ENCODE measurements at places on chromosomes 7 and 10.

GRCh38 chr7:40597517-40597916 is 462.7 kb downstream of the SUGCT start:
- no peak for ATAC-seq

- ATAC-seq = no peak
Measured at GRCh38 chr10:14327527-14327926, 3.2 kb downstream of the FRMD4A start.

DNA sequence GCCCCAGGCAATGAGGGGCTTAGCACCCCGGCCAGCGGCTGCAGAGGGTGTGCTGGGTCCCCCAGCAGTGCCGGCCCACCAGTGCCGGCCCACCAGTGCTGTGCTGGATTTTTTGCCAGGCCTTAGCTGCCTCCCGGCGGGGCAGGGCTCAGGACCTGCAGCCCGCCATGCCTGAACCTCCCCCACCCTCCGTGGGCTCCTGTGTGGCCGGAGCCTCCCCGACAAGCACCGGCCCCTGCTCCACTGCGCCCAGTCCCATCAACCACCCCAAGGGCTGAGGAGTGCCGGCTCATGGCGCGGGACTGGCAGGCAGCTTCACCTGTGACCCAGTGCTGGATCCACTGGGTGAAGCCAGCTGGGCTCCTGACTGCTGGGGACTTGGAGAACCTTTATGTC is 3.5 kb upstream of the ACSL5 start:
- ATAC-seq = no peak

- peak; percentile 30 for ATAC-seq
Measured at GRCh38 chr10:77501152-77501845, 136.3 kb downstream of the KCNMA1 start.

- no peak for ATAC-seq
Measured at GRCh38 chr7:123974326-123974908, 49.4 kb downstream of the SPAM1 start.

DNA sequence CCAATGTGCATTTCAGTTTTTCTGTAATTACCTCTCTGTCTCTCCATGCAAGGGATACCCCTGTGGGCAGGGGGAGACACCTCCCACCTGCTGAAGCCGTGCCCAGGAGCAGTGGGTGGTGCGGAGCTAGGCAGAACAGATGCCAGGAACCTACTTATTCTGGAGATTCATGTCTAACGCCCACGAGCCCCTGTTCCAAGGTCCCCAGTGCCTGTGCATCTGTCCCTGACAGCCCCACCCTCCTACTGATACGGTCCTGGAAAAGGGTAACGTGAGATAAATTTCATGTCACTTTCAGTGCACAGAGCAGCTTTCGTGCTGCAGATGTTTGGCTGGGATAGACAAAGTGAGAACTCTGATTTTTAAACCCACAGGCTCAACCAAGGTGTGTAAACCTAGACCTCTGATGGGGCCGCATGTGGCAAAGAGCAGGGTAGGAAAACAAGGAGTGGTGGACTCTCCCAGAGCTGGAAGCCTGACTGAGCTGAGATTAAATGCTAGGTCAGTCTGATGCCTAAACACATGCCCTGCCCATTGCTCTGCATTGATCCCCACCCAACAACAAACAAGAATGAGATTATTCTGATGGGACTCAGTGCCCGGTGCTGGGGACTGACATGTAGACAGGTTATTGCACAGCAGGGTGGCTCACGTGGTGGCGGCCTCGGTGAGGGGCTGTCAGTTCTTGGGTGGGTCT is 123.6 kb upstream of the GDF10 start:
- no peak for ATAC-seq

- no peak for ATAC-seq
Measured at GRCh38 chr10:123649676-123650075, 16.5 kb upstream of the GPR26 start.

- ATAC-seq = no peak
Measured at GRCh38 chr7:66683770-66684123, 55.1 kb downstream of the KCTD7 start.

GRCh38 chr10:70536196-70536861 is 57.8 kb downstream of the PALD1 start:
- ATAC-seq = no peak

DNA sequence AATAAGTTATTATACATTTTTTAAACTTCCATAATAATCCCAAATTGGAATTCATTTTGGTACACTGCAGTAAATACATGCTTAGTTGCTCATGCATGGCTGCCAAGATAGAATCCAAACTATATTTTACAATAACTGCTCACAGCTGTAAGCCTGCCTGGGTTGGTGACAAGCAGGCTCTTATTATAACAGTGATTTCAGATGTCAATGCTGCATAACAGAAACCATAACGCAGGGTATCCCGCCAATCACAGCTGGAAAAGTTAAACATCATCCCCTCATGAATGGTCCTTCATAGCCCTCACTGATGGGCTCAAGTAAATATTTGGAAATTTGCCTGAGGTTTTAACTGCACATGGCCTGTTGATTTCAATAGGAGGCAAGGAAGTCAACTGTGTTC is 149.8 kb downstream of the AMPH start:
- ATAC-seq = no peak

- ATAC-seq = no peak
Measured at GRCh38 chr7:104883248-104883717, 130.7 kb upstream of the KMT2E start.

DNA sequence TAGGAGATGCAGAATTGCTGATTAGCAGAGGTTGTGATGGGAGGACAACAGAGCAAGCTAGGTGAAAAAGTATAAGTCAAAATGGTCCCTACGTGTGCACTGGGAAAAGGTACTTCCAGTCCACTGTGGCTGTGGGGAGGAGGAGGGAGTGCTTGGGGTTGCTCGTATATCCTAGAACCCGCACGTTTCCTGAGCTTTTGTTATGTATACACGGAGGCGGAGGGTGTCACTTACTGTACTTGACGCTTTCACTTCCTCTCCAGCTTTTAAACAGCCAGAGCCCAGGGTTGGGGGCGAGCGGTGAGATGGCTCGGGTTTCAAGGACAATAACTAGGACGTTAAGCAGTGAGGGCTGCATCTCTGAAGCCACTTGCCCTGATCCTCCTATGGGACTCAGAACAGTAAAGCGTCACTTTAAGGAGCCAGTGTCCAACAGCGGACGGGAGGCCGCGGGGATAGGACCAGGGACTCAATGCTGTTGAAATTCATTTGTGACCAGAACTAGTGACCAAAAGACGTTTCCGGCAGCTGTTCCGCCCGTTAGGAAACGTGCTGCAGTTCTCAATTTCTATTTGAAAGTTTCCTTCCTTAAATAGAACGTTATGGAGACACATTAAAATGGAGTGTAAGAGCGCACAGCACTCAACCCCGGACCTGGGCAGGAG is 985 bp upstream of the ETV1 start:
- peak; percentile 23 for ATAC-seq

DNA sequence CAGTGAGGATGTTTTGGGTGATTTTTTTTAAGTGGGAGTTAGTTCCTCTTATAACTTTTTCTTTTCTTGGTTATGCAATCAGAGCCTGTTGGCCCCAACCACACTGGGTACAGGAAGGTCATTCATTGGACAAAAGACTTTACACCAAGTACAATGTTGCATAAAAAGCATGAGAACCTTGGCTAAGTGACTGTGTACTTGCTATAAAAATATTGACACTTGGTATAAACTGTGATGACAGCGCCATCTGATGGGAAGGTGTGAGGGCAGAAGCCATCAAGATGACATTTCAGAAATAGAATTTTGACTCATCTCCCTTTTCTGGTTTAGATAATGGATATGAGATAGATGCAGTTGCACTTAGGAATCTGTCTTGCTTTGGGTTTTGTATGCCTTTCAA is 126.4 kb upstream of the CCDC6 start:
- peak; percentile 33 for ATAC-seq

DNA sequence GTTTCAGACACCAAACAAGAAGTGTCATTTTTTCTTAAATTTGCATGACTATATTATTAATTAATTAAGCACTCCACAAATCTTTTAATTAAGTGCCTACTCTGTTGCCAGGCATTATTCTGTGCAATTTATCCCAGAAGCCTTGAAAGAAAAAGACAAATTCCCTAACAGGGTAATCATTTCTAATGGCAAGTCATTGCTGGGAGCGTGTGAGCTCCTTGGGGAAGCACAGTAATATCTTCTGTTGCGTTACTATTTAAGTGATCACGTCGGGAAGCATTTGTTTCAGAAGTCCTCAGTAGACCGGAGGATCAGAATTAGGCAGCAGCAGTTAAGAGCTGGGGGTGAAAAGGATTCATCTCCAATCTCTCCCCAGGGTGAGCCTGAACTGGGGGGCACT is 276.8 kb upstream of the RNF32 start:
- ATAC-seq = no peak

GRCh38 chr10:125565046-125565445 is 117.9 kb downstream of the TEX36 start:
- no peak for ATAC-seq

DNA sequence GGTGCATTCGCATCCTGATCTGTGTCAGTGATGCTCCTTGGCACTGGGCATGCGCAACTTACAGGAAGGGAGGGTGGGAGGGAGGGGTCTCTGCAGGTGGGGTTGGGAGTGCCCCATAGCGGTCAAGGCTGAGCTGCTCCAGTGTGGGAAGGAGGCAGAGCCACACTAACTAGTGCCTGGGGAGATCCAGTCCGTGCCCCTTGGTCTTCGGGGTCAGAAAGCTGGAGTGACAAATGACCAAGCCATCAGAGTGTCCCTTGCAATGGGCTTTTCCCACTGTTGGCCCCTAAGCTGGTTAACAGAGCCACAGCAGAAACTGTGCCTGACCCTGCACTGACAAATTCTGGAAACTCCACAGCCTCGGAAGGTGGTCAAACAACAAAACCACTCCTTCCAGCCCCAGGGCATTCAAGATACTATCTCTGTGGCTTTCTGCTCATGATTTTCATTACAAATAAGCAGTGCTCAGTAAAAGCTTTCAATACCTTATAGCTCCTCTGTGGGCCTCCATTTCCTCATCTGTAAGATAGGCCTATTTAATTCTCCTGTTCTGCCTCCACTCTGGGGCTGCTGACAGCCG is 138.1 kb upstream of the UNC5B start:
- ATAC-seq = no peak

DNA sequence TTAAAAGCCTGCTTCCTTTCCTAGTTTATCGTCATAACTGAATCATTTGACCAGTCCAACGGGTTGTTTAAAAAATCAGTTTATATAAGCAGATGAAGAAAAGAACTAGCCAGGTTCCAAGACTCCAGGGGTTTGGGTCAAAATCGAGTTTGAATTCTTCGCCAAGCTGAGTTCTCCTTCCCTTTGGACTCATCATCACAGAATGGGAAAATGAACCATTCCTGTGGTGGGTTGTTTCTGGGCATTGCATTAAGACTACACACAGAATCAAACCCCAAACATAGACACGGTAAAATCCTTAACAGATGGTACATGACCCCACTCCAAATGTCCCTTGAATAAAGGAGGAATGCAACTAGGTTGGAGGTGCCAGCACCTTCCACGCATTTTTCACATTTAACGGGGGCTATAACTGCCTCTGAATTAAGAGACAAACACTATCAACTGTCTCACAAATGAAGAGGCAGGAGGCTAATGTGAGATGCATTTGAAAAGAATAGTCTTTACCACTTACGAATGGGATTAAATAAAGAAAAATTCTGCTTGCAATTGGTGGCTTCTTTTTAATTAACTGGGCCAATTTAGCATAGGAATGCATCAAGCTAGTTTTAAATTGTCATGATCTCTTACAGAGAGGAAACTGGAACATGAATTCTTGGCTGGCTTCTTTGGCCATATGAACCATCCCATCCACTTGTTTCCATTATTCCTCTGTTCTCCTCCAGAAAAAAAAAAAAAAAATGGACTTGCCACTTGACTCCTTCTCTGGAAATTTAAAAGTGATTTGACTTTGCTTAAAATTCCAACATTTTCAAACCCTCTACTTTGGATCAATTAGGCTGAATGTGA is 61.1 kb downstream of the CHST15 start:
- ATAC-seq = no peak

- ATAC-seq = no peak
Measured at GRCh38 chr10:70303730-70304129, 19.9 kb upstream of the NPFFR1 start.

GRCh38 chr10:11691319-11691755 is 50.8 kb upstream of the ECHDC3 start:
- ATAC-seq = no peak

DNA sequence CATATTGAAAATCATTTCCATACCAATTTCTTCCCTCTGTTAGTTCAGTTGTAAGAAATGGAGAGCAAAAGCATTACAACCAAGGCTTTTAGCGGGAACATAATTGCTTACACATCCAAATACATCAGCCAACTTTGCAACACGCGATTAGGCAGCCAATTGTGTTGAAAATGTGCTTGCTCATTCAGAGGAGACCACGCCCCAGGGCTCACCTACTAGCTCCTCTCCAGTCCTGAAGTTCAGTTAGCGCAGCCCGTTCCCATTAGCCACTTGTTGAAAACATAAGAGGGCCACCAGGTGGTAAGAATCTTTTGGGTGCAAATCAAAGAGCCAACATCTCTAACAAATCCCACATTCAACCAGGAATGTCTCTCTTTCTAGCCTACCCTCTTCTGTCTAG is 213.2 kb upstream of the MDFIC start:
- no peak for ATAC-seq

DNA sequence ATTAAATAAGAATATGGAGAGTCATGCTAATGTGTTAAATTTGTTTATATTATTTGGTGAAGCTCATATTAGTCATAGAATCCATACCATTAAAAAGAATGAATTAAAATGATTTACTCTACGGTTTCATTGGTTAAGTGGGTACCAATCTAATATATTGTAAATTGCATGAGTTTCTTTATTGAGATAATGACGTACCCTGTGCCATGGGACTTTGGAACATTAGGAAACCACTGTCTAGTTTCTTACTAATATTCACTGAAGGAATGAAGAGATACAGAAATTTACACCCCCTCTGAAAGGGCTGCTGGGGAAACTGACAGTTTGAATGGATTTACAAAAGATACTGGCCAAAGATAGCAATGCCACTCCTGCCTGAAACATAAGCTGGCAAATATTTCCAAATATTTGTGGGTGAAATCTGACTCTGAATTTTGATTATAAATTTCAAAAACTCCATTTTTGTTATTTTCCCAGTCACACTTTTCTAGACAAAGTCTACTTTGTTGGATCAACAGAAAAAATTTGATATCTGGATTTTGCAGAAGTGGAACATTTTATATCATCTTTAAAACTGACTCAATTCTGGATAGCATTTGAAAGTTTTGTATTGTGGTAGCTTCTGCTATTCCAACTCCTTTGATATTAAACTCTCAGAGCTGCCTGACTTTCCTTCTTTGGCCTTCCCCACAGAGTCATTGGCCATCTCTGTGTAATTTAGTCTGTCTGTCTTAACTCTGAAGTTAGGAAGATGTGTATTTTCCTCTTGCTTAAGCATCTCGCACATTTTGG is 22.3 kb downstream of the MDFIC start:
- ATAC-seq = no peak
